ENCODE measurements at places on chromosomes 1 and 21. TPM values are rescaled to one million over a fixed set of nuclear protein-coding genes. Genes with fewer than 3 reads are reported as not detected.

- no peaks in the 10 kb centered on the region for H3K27me3 ChIP-seq
- no peak overlapping the region for H3K4me3 ChIP-seq
- no peaks in the 10 kb centered on the region for H3K36me3 ChIP-seq
- no peak overlapping the region for H3K27ac ChIP-seq
These were observed 15.1 kb upstream of the PODN start for GRCh38 chr1:53046930-53047329.

Gene VANGL2
- 9.7 TPM for total RNA-seq

DNA sequence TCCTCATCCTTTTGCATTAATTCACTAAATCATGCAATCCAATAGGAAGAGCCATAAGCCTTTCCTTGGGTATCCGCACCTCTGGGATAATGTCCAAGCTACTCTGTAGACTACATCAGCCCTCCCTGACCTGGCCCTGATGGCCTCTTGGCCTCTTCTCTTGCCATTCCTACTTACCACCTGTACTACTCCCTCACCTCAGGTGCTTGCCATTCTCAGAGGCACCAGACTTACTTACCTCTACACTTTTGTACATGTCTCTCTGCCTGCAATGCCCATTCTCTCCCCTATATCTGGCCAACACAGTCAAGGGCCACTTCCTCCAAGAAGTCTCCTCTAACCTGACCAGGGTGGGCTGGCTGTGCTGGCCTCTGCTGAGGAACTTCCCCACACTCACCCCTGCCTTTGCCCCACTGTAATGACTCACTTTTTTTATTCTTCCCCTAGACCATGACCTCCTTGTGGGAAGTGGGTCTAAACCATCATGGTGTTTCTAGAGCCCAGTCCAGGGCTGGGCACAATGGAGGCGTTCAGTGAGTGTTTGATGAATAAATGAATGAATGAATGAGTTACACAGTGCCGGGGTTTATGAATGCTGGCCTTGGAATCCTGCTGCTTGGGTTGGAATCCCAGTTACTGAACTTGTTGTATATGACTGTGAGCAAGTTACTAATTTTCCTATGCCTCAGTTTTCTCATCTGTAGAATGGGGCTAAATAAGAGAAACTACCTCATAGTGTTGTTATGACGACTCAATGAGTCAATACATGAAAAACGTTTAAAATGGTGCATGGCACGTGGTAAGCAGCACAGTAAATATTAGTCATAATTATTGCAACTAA is 179.8 kb downstream of the FOXD2 start:
- no peaks in the 10 kb centered on the region for H3K27me3 ChIP-seq
- H3K4me1 ChIP-seq, result no peaks in the 10 kb centered on the region
- no peak overlapping the region for H3K27ac ChIP-seq
- H3K4me3 ChIP-seq, result no peak overlapping the region
- DNase-seq, result no peak
- H3K36me3 ChIP-seq, result no peaks in the 10 kb centered on the region

Gene FHAD1
- total RNA-seq, result 23.0 TPM

- no peak overlapping the region for H3K27ac ChIP-seq
- no peaks in the 10 kb centered on the region for H3K36me3 ChIP-seq
- H3K4me3 ChIP-seq, result no peak overlapping the region
These were observed 3.7 kb upstream of the SEMA4A start for GRCh38 chr1:156149374-156150332.

- no peak overlapping the region for H3K4me3 ChIP-seq
- H3K27me3 ChIP-seq, result no peaks in the 10 kb centered on the region
- H3K27ac ChIP-seq, result no peak overlapping the region
- no peak for DNase-seq
These were observed 8.3 kb downstream of the CNIH3 start for GRCh38 chr1:224624432-224624831.

Gene SLC45A1
- 4.7 TPM for total RNA-seq

DNA sequence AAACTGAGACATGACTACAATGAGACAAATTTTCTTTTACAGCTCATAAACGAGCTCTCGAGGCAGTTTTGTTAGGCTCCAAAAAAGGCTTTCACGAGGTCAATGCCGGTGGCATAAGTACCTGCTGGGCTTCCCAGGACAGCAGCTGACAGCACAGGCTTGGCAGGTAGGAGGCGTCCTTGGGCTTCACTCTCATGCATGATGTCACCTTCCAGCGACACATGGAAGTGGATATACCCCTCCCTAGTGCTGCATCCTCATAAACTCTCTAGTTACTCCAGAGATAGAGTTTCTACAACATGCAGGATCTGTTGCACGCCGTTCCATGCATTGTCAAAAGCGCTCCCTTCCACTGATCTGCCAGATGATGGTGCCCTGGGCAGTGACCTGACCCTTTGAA is 112.5 kb upstream of the PAXBP1 start:
- no peak overlapping the region for H3K4me3 ChIP-seq
- no peak overlapping the region for H3K27ac ChIP-seq
- no peaks in the 10 kb centered on the region for H3K36me3 ChIP-seq
- H3K27me3 ChIP-seq, result no peaks in the 10 kb centered on the region
- DNase-seq, result no peak

GRCh38 chr21:22346576-22346975 is 1348.4 kb downstream of the NCAM2 start:
- no peaks in the 10 kb centered on the region for H3K27me3 ChIP-seq
- no peaks in the 10 kb centered on the region for H3K36me3 ChIP-seq
- no peak overlapping the region for H3K27ac ChIP-seq
- no peak overlapping the region for H3K4me3 ChIP-seq

DNA sequence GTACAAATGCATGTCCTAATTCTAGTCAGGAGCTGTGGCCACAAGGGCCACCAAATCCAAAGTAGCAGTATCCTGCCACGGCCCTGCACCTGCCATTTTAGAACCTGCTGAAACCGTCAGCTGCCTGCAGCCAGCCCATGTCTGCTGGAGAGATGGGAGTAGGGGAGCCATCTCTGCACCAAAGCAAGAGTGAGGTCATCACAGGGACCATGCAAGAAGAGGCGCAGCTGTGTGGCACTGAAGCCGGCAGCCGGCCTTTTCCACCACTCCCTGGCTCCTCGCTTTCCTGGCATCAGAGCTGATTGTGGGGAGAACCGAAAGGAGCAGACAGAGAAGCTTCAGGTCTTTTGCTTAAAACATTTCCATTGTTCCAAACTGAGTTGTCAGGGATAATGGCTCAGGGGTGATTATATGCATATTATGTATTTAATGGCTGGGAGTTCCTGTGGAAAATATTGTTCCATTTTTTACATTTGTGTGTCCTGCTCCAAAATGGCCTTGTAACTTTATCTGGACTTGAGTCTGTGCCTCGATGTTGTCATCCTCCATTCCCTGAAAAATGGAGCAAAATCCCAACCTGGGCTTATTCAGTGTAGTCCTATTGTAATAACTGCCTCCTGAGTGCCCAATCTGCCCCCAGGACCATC is 18.7 kb upstream of the NBL1 start:
- H3K27ac ChIP-seq, result no peak overlapping the region
- H3K27me3 ChIP-seq, result no peaks in the 10 kb centered on the region
- no peak overlapping the region for H3K4me3 ChIP-seq
- peaks cover 13% of the 10 kb centered on the region for H3K4me1 ChIP-seq

GRCh38 chr1:24096009-24096738 is 15.8 kb downstream of the MYOM3 start:
- no peaks in the 10 kb centered on the region for H3K4me1 ChIP-seq
- no peak overlapping the region for H3K4me3 ChIP-seq
- DNase-seq, result no peak
- H3K27me3 ChIP-seq, result no peaks in the 10 kb centered on the region
- no peaks in the 10 kb centered on the region for H3K36me3 ChIP-seq

GRCh38 chr1:212238552-212238951 is 46.7 kb upstream of the PPP2R5A start:
- no peak overlapping the region for H3K4me3 ChIP-seq
- DNase-seq, result no peak
- no peaks in the 10 kb centered on the region for H3K27me3 ChIP-seq
- no peak overlapping the region for H3K27ac ChIP-seq
- H3K4me1 ChIP-seq, result no peaks in the 10 kb centered on the region

GRCh38 chr1:237258871-237259270 is 216.9 kb downstream of the RYR2 start:
- no peaks in the 10 kb centered on the region for H3K4me1 ChIP-seq
- H3K4me3 ChIP-seq, result no peak overlapping the region
- H3K27ac ChIP-seq, result no peak overlapping the region
- no peaks in the 10 kb centered on the region for H3K27me3 ChIP-seq

DNA sequence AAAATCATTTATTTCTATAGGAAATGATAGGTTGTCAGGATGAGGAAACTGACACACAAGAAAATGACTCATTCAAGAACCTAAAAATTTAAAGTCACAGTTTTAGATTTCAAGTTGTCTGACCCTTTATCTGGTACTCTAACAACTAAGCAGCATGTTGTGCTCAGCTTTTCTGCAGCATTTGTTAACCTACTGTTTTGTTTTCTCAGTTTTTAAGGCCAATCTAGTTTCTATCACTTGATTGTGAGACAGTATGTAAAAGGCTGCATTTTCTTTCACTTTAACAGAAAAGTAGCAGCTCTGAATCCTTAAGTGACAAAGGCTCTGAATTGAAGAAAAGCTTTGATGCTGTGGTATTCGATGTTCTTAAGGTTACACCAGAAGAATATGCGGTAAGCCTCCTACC is 59.1 kb downstream of the RALGPS2 start:
- H3K36me3 ChIP-seq, result no peaks in the 10 kb centered on the region
- no peaks in the 10 kb centered on the region for H3K27me3 ChIP-seq
- no peak overlapping the region for H3K4me3 ChIP-seq
- H3K4me1 ChIP-seq, result no peaks in the 10 kb centered on the region
- H3K27ac ChIP-seq, result no peak overlapping the region

DNA sequence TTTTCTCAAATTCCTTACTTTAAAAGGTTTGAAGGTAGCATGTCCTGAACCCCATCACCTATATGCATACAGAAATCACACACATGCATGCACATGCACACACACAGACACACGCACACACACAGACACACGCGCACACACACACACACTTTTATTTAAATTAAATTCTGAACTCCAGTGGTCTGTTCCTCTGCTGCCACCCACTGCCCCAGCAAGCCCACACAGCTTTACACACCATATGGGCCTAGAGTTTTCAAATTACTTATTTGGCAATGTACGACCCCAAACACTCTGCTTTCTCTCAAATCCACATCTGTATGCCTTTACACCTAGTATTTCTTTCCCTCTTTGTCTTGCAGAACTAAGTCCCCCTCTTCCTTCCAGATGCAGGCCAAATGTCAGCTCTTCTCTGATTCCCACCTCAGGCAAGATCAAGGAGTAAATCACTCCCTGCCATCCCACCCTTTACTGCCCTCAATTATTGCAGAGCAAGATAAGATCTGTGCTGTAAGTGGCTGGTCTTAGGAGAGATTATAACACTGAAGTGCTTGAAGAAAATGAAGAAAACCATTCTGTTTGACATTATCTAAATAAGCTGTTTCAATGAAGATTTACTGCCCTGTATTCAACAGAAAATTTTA is 429.9 kb upstream of the CXADR start:
- no peaks in the 10 kb centered on the region for H3K4me1 ChIP-seq
- H3K36me3 ChIP-seq, result no peaks in the 10 kb centered on the region
- no peak overlapping the region for H3K27ac ChIP-seq
- no peak overlapping the region for H3K4me3 ChIP-seq

Gene MIXL1
- total RNA-seq, result 0.34 TPM

- no peaks in the 10 kb centered on the region for H3K36me3 ChIP-seq
- no peak overlapping the region for H3K27ac ChIP-seq
- peaks cover 4% of the 10 kb centered on the region for H3K4me1 ChIP-seq
These were observed 55.7 kb downstream of the PLD5 start for GRCh38 chr1:242468784-242469183.

- no peak overlapping the region for H3K27ac ChIP-seq
- no peaks in the 10 kb centered on the region for H3K4me1 ChIP-seq
- no peaks in the 10 kb centered on the region for H3K27me3 ChIP-seq
- no peaks in the 10 kb centered on the region for H3K36me3 ChIP-seq
- H3K4me3 ChIP-seq, result no peak overlapping the region
These were observed 111.5 kb downstream of the CNIH3 start for GRCh38 chr1:224727351-224728289.

GRCh38 chr21:44398499-44398898 is 45.1 kb downstream of the TRPM2 start:
- DNase-seq, result no peak
- H3K36me3 ChIP-seq, result no peaks in the 10 kb centered on the region
- H3K27me3 ChIP-seq, result no peaks in the 10 kb centered on the region
- H3K4me3 ChIP-seq, result no peak overlapping the region
- H3K27ac ChIP-seq, result no peak overlapping the region

DNA sequence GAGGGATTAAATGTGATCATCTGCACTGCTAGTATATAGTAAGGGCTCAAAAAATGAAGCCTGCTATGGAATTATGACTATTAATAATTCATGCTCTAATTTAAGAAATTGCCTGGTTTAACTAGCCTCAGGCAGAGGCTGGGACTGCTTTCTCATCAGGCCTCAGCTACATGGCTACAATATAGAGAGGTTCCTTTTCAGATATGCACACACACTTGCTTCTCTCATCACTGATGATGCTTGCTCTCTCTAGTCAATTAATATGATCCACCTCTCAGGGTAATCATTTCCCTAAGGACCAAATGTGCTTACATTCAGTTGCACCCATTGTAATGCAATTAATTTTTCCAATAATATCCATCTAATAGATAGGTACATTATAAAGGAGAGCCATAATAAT is 324.9 kb upstream of the ST6GALNAC5 start:
- H3K27me3 ChIP-seq, result no peaks in the 10 kb centered on the region
- no peak overlapping the region for H3K4me3 ChIP-seq
- H3K4me1 ChIP-seq, result peaks cover 6% of the 10 kb centered on the region
- no peaks in the 10 kb centered on the region for H3K36me3 ChIP-seq
- no peak overlapping the region for H3K27ac ChIP-seq

GRCh38 chr21:33487996-33488395 is 3.5 kb downstream of the DNAJC28 start:
- H3K4me3 ChIP-seq, result no peak overlapping the region
- no peaks in the 10 kb centered on the region for H3K27me3 ChIP-seq
- no peaks in the 10 kb centered on the region for H3K36me3 ChIP-seq
- no peak overlapping the region for H3K27ac ChIP-seq

Gene WDR64
- 0.15 TPM for total RNA-seq

DNA sequence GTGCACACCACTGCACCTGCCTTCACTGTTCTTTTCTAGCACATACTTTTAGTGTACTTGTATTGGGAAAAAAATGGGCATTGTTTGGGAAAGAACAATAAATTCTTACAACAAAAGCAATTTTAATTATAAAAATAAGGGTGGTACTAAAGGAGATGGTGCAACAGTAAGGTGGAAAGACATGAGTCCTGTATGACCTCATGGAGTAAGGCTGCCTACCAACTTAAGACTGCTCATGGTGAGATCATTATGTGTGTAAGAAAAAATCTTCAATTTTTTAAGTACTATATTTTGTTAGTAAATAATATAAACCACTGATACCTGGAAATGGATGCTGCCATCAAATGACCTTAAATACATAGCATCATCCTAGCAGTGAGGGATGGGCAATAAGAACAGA is 29.6 kb upstream of the PHGDH start:
- no peaks in the 10 kb centered on the region for H3K27me3 ChIP-seq
- no peak overlapping the region for H3K4me3 ChIP-seq
- H3K27ac ChIP-seq, result no peak overlapping the region

GRCh38 chr1:6470132-6471085 is 4.4 kb upstream of the TNFRSF25 start:
- H3K4me1 ChIP-seq, result no peaks in the 10 kb centered on the region
- DNase-seq, result no peak
- H3K27ac ChIP-seq, result no peak overlapping the region
- no peaks in the 10 kb centered on the region for H3K27me3 ChIP-seq
- H3K4me3 ChIP-seq, result no peak overlapping the region

Gene INKA2
- 14.2 TPM for total RNA-seq

Gene OR2L5
- total RNA-seq, result not detected

Gene PPFIA4
- 1.6 TPM for total RNA-seq

GRCh38 chr1:234940841-234941240 is 187.8 kb downstream of the TOMM20 start:
- no peak for DNase-seq
- H3K36me3 ChIP-seq, result no peaks in the 10 kb centered on the region
- H3K4me3 ChIP-seq, result no peak overlapping the region
- H3K27ac ChIP-seq, result no peak overlapping the region
- H3K4me1 ChIP-seq, result no peaks in the 10 kb centered on the region
